ENCODE measurements at places on chromosomes 16 and 17. TPM values are rescaled to one million over a fixed set of nuclear protein-coding genes. Genes with fewer than 3 reads are reported as not detected.

Gene KRTAP2-3
- total RNA-seq, result 18.2 TPM

Gene VEZF1
- 33.4 TPM for total RNA-seq

Gene CDH5
- not detected for total RNA-seq

DNA sequence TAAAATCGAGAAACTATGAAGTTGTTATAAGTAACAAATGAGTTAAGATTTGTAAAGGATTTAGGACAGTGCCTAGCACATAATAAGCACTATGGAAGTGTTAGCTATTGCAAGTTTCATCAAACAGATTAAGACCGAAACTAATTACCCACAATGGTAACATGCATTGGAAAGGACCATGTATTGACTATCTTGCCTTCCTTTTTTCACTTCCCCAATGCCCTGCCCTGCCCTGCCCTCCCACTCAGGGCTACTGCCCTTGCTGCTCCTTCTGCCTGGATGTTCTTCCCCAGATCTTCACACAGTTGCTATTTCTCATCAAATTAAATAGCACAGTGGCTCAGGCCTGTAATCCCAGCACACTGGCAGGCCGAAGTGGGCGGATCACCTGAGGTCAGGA, 202.1 kb upstream of the PSMD7 start:
- DNase-seq, result no peak

GRCh38 chr17:50661795-50662391, 27.2 kb downstream of the ABCC3 start:
- peak; percentile 86 for DNase-seq

- DNase-seq, result no peak
Measured at GRCh38 chr17:14396547-14396946, 95.7 kb downstream of the HS3ST3B1 start.

- no peak for DNase-seq
Measured at GRCh38 chr16:47519996-47520679, 59.0 kb downstream of the PHKB start.

DNA sequence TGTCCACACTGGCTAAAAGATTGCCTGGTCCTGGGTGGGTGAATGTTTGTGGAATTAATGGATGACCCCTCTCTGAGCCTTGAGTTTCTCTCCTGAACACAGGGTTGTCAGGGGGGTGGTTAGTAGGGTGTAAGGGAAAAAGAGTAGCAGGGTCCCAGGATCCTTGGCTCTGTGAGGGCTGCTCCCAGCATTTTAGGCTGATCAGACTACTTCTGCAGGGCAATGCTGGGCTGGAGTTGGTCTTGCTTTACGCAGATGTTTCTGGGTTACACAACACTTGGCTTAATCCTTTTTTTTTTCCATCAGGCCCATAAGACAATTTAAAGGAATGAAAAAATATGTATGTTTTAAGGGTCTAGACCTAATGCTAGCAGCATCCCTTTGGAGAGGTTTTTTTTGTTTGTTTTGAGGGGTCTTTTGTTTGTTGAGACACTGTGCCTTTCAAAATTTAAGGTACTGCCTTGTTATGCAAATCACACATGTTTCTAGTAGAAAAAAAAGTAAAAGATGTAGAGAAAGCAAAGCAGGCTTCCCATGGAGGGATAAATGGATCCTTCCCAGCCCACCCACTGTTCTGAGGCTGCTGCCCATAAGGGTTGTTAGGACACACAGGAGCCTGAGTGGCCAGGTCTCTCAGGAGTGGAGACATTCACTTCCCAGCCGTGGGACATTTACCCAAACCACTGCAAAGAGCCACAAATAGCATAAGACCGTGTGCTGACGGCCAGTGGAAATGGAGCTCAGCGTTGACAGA, 225.6 kb upstream of the HSBP1 start:
- DNase-seq, result no peak

DNA sequence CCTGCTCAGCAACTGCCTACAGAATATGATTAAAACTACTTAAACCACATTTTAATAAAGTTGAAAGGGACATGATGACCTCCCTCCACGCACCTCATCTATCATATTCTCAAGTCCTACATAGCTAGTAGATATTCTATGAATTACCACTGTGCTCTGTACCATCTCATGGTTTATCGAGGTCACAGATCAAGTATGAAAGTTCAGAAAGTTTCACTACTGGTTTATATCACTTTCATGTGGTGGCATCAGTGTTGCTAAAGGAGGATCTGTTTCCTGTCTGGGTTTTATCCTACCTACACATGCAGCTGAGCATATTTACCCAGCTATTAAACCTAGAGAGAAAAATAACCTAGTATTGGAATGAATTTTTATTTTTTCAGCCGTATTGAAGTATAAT, 214.9 kb upstream of the MON1B start:
- no peak for DNase-seq

- no peak for DNase-seq
Measured at GRCh38 chr16:1165511-1165910, 12.6 kb downstream of the CACNA1H start.

DNA sequence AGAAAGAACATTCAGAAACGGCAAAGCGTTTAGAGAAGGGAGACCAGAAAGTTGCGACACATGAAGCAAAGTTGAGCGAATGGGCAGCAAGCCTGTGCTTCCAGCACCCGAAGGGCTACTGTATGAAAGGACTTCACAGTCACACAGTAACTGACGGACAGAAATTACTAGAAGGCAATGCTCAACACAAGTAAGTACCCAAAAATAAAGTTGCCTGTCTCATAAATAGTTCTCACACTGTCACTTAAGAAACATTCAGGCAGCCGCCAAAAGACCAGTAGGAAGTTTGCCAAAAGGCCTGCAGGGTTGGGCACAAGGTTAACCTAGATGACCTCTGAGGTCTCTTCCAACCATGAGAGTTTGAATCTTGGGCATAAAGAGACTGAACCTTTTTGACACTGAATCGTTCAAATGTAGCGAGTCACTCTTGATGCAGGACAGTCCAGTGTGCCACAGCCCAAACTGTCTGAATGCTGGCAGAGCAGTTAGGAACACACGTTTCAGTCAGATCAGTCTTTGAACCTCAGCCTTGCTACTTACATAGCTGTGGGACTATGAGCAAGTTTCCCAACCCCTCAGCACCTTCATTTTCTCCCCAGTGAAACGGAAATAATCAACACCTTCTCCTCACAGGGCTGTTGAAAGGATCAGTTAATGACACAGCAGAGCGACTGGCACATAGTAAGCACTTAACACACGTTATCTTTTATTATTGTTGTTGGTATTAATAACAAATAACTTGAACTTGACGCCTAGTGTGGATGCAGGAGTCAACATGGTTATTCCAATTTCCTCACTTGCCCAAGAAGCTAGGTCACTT, 10.4 kb downstream of the NCBP3 start:
- DNase-seq, result no peak

DNA sequence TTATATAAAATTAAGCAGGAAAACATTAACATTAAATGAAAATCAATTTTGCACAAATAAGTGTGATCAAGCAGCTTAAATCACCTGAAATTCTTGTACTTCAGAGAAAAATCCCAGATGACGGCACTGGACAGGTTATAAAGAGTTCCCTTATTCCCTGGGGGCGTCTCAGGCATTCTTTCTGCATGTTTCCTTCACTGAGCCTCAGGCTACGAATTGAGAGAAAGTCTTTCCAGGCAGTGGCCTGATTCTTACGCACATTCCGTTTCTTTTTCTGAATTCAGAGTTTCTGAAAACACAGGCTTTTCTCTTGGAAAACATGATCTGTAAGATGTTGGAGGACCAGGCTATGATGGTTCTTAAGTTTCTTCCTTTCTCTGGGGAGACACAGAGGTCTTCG, 22.1 kb upstream of the PITPNM3 start:
- DNase-seq, result no peak

- DNase-seq, result peak; percentile 72
Measured at GRCh38 chr17:80791758-80792284, 199.8 kb upstream of the CHMP6 start.

Measured in Calu3 (cell line).